Ammon's horn (tissue), 1 donor: ENCODE measurements at places on chromosomes 1 and 21.

DNA sequence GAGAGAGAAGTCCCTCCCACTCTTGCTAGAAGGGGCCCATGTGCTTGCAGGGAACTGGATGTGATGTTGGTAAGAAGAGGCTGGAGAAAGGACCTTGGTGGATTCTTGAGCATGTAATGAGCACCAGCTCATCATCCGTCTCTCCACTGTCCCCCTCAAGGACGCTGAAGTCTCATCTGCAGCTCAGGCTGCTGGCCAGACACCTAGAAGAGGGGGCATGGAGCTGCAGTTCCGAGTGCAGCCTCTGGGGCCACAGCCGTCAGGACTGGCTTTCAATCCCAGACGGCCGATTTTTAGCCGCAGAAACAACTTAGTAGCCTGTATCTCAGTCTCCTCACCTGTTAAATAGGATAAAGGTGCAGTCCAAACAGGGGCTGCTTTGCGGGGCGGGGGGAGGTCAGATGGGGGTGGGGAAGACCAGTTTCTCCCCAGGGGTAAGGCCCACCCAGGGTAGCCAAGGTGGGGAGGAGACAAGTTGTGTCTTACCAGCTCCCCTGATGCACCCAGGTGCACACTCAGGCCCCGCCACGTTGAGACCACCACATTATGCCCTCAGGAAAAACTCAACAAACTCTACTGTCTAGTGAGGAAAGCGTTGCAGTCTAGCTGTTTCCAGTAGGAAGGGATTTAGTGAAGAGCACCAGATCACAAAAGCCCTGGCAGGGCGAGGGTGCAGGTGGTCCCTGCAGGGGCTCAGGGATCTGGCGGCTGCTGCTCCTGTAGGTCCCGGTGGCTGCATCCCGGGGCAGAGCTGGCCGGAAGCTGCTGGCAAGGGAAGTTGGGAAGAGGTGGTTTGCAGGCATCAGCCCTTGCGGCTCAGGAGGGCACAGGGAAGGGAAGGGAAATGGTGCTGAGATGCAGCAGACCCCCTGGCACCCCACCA is 29.5 kb downstream of the LDLRAP1 start:
- peak; percentile 50 for DNase-seq

DNA sequence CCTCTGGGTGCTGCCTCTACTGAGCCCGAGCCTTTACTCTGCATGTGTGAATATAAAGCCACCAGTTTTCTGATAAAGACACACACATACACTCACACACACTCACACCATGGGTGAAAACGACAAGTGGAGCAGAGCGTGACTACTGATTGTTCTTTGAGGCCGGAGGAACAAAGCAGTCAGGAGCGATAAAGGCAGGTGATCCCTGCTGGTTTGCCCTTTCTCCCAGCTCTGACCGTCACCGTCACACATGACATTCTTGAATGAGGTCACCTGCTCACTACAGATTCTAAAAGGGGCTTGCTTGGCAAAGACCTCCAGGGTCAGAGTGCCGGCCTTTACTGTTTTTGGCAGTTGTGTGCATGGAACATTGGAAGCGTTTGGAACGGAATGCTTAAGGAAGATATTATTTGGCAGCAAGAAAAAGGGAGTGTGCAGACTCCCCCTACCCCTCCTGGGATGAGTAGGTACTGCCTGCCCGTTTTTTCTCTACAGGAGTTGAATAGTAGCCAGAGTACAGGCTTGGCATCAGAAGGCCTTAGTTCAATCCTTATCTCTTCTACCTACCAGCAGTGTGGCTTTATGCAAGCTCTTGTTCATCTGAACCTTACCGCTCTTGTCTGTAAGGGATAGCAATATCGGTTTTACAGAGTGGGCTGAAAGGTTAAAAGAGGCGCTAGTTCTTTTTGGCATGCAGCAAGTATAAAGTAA is 79.7 kb downstream of the PBX1 start:
- DNase-seq: no peak

DNA sequence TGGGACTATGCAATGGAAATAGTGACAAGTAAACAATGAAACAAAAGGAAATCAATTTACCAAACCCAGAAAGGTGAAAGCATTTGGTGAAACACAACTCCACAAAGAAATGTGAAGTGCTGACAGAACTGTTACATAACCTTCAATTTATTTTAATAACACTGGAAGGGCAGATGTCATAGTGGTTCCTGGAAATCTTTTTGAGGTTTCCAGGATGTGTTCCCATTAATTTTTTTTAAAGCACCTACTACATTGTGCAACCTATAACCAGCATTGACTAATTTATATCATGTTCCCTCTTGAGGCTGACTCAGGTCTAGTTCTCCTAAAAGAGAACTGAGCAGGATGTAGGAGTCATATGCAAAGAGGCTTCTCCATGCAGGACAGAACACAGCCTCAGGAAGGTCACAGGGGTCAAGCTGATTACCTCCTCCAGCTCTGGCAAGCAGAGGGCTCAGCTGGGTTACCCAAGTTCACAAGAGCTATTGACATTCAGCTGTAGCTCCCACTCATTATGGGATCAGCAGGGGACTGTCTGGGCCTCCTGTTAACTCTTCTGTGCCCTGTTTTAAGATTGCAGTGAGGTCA is 157.1 kb upstream of the NRIP1 start:
- DNase-seq: no peak

- peak; percentile 14 for DNase-seq
Measured at GRCh38 chr1:100538913-100539835, 1.2 kb downstream of the GPR88 start.

- DNase-seq: no peak
Measured at GRCh38 chr1:63322944-63323864, 837 bp downstream of the FOXD3 start.

DNA sequence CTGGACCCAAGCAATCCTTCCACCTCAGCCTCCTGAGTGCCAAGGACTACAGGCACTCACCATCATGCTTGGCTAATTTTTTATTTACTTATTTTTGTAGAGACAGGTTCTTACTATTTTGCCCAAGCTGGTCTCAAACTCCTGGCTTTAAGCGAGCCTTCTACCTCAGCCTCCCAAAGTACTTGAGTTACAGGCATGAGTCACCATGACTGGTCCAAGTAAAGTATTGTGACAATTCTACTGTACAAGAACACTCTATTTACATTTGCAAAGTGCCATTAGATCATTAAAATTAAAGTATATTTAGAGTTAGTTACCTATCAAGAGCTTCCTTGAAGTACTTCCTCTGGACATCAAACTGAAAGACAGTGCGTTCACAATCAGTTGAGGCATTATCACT is 44.8 kb downstream of the NRDC start:
- no peak for DNase-seq

DNA sequence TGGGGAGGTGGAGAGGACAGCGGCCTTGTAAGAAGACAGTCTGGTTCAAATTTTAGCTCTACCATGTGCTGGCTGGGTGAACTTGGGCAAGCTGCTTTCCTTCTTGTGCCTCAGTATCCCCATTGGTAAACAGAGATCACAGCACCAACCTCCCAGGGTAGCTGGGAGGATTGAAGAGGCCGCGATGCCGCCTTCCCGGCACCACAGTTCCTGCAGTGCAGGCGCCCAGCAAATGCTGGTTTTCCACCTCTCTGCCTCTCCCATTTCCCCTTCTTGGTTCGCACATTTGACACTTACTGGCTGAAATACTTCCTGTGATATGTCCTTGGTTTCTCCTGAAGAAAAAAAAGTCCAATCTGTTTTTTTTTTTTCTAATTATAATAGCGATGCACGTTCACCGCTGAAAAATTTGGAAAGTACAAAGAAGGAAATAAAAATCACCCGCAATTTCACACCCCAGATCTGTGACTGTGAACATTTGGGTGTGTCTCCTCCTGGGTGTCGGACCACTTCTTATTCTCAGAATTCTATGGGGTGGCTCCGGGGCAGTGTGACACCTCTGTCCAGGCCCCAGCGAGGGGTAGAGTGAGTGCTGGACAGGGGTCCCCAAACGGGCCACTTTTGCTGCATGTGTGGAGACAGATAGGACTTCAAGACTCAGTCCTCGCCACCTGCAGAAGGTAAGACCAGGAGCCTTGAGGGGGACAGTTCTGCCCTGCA is 73.1 kb downstream of the RUNX3 start:
- no peak for DNase-seq

- peak; percentile 78 for DNase-seq
Measured at GRCh38 chr1:237851210-237851845, 39.4 kb downstream of the ZP4 start.
